ENCODE measurements at places on chromosomes 16 and 17.
A peak's percentile ranks its signal among the peaks of the same experiment; 100 is the strongest.

- DNase-seq: no peak
Measured at GRCh38 chr16:26614237-26614841, 452.4 kb upstream of the C16orf82 start.

GRCh38 chr16:10178526-10178925, 3.7 kb downstream of the GRIN2A start:
- DNase-seq: no peak

GRCh38 chr17:2067048-2067561, 12.2 kb downstream of the HIC1 start:
- DNase-seq: no peak

DNA sequence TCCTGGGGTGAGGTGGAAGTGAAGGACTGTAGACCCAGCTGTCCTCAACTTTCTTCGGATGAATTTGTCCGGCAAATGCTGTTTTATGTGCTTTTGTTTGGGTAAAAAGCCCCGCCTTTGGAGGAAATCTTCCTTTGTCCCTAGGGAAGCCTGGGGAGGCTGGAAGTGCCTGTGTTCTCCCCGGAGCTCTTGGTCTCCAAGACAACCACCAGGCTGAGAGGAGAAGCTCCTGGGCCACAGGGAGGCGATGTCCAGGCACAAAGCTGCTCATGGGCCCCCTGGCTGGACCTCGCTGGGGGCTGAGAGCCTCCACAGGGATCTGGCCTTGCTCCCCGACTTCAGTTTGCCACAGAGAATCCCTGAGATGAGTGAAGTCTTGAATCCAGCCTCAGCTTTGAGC, 293.1 kb upstream of the N4BP1 start:
- no peak for DNase-seq

DNA sequence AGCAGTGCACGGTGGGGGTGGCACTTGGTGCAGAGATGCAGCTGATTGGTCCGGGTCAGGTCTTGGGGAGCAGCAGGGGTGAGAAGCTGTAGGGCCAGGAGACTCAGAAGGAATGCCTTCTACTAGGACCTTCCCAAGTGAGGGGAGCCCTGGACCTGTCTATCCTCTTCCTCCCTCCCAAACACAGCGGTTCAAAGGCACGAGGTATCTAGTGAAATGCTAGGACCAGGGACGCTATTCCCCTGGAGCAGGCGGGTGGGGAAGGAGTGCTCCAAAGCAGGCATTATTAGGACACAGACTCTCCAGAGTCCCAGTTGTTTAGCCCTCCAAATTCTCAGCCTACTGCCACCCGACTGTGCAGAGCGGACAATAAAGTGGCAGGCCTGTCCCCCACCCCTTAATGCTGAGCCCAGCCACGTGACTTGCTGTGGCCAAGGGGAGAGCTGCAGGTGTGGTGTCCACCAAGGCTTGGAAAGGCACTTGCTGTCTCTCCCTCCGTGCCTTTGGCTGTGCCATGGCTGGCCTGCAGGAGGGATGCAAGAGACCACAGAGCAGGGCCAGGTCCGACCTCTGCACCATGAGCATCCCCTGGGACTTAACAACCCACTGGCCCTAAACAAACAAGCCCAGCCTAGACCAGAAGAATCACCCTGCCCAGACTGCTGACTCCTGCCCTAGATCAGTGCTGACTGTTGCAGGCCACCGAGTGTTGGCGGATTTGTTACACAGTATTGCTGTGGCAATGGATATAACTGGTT, 97.2 kb downstream of the TBC1D16 start:
- no peak for DNase-seq

DNA sequence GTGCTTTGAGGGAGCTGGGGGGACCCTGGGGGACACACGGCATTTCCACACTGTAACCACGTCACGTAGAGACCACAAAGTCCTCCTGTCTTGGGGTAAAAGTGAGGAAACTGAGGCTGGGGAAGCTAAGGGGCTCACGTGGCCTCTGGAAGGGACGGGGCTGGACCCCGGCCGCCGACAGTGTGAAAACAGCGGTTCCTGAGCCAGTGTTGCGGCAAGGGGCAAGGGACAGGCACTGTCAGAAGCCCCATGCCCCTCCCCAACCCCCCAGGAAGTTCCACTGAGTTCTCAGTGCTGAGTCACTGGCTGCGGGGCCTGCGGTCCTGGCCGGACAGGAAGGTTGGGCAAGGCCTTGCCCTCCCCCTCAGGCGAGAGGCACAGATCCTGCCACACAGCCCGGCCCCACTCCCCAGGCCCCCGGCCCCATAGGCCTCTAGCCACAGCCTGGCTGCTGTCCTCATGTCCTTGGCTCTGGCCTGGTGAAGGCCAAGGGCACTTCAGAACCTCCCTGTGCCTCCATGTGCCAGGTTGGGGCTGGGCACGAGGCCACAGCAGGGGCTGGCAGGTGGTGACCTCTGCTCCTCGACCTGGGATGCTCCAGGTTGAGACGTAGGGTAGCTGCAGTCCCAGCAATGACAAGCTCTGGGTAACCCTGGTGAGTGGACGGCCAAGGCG, 5.0 kb upstream of the CCDC57 start:
- no peak for DNase-seq

GRCh38 chr16:19393226-19394111, 24.2 kb upstream of the TMC5 start:
- DNase-seq: no peak

DNA sequence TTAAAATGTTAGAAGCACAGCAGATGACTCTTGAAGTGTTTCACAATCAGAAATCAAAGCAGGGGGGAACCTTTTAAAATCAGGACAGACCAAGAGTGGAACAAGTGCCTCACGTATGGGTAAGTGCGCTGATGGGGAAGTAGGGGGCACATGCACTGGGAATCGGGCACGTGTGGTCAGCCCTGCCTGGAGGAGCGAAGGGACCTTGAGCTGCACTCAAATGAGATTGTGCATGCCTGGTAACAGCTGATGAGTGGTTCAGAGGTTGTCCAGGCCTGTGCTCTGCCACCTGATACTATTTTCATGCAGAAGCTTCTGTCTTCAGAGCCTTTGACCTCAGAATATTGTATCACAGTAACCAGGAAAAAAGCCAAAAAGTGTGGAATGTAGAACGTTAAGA, 13.7 kb upstream of the XYLT2 start:
- DNase-seq: no peak

- DNase-seq: peak; percentile 65
Measured at GRCh38 chr17:41967141-41967920, 736 bp downstream of the CNP start.

GRCh38 chr17:34146440-34147043, 108.5 kb upstream of the CCL2 start:
- peak; percentile 45 for DNase-seq

DNA sequence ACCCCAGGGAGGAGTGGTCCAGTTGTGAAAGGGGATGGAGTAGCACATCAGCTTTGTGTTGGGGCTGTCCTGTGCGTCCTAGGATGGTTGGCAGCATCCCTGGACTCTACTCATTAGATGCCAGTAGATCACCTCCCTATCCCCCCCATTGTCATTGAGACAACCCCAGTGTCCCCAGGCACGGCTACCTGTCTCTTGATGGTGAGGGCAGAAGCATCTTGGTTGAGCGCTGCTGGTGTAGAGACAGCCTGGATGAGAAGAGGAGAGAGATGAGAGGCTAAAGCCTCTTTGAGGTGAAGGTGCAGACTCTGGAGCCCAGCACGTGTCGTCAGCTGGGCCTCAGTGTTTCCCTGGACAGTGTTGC, 55.4 kb downstream of the TNFRSF13B start:
- DNase-seq: no peak

- no peak for DNase-seq
Measured at GRCh38 chr16:75624921-75625334, 1.8 kb upstream of the ADAT1 start.

- no peak for DNase-seq
Measured at GRCh38 chr17:75878174-75878998, at the start of gene TRIM47. TSS of gene TRIM47 (minus strand) at chr17:75878581. CDS start at chr17:75878548, 33 bp downstream.

GRCh38 chr17:1201132-1201702, 21.4 kb upstream of the ABR start:
- DNase-seq: no peak

GRCh38 chr16:85570213-85570734, 42.8 kb upstream of the GSE1 start:
- DNase-seq: no peak

GRCh38 chr17:80441133-80441578, 26.2 kb downstream of the ENDOV start:
- DNase-seq: peak; percentile 46

GRCh38 chr17:37747222-37747621, 2.4 kb upstream of the HNF1B start:
- DNase-seq: no peak

DNA sequence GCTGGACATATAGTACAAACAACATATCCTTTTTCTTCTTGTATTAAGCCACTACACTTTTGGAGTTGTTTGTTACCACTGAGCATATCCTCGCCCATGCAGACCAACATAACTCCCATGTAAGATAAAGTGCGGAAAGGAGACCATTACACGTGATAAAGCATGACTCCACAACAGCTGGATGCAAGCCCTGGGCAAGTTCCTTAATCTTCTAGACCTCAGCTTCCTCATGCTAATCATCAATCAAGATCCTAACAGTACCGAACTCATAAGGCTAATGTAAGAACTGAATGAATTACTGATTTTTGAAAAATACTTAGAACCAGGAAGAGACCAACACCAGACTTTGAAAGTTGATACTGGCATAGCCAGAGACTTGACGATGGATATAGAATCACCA, 47.0 kb upstream of the GSG1L start:
- DNase-seq: no peak

DNA sequence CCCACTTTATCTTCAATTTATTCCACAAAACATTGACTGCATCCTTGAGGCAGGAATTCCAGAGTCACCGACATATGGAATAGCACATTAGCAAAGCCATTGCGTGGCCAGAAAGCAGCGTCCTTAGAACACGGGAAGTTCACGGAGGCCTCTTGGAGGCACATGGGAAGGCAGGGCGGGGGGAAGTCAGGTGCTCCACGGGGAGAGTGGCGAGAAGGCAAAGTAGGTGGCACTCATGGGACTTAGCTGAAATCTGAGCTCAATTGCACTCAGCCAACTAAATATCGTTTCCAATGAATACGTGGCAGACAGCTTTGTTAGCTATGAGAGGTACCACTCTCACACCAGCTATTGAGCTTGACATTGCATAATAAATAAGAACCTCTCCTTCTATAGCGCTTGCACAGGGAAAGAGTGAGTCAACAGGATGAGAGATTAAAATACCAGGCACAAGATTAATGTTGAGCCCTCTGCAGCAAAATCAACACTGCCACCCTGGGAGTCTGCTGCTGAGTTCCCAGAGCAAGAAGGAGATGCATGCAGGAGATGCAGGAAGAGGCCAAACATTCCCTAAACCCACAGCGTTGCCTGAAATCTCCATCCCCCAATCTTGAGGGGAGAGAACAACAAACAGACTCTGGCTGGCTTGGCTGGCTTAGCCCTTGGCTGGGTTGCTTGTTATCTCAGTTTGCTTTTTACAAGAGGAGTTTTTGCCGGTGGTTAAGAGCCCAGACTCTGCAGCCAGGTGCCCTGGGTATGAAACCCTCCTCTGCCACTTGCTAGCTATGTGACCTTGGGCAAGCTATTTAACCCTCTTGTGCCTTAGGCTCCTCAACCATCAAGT, 28.8 kb downstream of the ABCC12 start:
- DNase-seq: no peak

DNA sequence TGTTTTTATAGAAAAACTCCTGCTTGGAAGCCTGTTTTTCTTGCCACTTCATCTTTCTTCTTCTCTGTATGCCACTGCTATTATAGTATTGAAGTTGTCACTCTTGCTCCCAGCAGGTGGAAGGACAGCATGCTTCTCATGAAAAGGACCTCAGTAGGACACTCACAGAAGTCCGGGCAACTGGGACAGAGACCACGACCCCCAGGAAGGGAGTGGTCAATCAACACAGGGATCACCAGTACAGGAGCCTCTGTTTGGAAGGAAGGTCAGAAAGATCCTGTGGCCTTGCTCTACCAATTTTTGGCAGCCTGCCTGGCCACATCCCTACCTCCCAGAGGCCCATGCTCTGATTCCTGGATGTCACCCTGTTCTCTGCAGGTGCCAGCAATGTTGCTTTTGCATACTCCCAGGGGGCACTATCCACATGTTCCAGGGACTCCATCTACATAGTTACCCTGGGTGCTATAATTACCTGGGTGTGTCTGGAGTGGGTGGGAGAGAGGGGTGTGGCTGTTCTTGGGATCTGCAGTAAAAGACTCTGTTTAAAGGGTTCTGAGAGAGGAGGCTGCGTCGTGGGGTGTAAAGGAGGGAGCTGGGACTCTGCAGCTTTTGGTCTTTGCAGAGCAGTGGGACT, 13.7 kb upstream of the AKAP10 start:
- DNase-seq: no peak

- DNase-seq: peak; percentile 49
Measured at GRCh38 chr16:727291-727977, 528 bp downstream of the HAGHL start.

DNA sequence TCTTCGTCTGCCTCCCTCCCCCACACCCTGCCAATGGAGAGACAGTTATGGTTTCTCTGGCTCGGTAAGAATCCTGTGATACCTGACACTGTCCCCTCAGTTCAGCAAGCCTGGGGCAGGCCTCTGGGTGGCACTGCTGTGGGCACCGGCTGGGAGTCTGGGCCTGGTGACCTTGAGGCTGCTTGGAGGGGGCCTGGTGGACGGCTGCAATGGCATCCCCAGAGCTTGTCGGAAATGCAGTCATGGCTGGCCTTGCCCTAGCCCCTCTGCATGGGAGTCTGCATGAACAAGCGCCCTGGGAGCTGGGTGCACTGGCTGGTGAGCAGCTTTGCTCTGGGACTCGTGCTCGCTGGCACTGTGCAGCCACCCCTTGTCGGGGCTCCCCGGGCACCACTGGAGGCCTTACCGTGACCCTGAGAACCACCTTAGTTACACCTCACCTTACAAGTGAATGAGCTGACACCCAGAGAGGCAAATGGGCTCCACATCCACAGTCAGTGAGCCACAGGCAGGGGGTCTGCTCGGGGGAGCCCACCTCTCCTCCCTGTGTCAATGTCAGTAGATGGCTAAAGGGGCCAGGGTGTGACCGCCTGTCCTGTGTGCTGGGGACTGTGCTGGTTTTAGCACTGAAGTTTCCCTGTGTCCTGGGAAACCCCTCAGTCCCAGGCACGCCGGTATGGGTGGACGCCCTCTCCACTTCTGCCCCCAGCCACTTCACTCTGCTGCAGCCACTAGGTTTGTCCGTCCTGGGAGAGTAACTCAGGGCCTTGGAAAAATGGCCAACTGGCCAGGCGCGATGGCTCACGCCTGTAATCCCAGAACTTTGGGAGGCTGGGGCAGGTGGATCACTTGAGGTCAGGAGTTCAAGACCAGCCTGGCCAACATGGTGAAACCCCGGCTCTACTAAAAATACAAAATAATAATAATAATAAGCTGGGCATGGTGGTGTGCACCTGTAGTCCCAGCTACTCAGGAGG, 1.4 kb downstream of the LGALS3BP start:
- DNase-seq: no peak

- DNase-seq: no peak
Measured at GRCh38 chr17:33753452-33753851, 460.4 kb upstream of the ASIC2 start.

DNA sequence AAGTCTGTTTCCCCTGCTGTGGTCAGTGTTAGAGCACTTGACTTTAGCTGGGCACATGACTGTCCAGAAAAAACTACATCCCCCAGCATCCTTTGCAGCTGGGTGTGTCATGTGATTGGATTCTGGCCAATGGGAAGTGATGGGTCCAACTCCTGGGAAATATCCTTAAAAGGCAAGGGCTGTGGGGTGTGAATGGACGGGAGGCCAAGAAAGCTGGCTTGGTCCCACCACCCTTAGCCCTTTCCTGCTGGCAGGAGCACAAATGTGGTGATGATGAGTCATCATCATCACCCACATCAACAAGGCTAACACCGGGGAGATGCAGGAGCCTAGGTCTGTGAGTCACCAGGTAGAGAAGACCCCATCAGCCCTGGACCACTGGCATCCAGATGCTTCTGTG, 341.7 kb downstream of the C16orf95 start:
- DNase-seq: no peak

- DNase-seq: peak; percentile 75
Measured at GRCh38 chr17:79991140-79991923, 44.3 kb downstream of the TBC1D16 start.
